ENCODE measurements at places on chromosomes 3 and 15.

GRCh38 chr15:89043031-89044002 is 44.9 kb upstream of the ABHD2 start:
- DNase-seq: no peak

DNA sequence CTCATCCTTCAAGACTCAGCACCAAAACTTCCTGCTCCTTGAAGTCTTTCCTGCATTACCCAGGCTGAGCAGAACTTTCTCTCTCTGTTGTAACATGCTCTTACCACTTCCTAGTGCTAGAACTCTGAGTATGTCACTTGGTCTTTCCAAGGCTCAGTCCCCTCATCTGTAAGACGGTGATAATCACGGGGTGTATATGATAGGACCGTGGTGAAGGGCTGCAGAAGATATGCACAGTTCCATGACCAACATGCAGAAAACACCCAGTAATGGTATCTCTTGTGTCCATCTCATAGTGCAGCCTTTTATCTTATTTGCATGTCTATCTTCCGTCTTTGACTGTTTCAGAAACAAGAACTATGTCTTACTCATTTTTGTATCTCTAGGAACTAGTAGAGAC is 154.5 kb downstream of the ZNF621 start:
- no peak for DNase-seq

DNA sequence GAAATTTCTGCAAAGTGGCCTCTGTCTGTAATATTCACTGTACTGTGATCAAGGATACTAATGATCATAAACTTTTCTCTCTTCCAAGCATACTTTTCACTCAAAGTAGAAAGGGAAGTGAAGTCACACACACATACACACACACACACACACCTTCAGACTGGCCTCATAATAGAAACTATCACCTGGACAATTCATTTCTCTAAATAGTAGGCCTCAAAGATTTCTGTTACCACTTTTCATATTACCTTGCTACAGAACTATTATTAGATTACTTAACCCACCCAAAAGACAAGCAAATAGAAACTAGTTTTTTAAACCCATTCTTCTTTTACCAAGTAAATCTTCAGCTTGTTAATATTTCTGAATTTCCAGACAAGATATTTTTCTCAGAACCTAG is 12.2 kb downstream of the CPB1 start:
- DNase-seq: no peak

- DNase-seq: no peak
Measured at GRCh38 chr3:111538681-111539083, 3.3 kb upstream of the CD96 start.

DNA sequence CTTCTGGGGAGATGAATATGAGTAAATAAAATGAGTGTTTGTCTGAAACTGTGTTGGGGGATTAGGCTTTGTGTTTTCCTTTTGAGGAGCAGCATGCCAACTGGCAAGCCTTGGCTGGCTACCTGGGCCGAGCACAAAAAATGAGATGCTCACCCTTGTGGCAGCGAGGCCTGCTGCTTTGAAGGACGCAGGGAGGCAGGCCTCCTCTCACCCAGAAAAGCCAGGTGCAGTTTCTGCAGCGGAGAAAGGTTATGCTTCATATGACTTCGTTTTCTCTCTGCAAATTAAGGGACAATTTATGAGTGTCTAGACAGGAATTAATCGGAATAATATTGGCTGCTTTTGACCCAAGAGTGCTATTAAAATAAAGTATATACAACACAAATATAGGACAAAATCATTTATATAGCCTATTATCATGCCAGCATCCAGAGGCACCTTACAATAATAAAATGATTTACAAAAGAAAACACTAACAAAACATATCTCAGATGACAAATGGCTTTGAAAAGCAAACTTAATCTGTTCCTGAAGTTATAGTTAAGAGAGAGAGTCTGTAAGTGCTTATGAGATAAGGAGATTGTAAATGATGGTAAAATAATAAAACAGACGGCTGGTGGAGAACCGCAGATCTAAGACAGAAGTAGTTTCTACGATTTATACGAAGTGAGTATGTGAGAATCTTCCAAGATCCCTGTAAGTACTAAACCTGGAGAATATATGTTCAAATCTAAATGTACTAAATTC is 682.8 kb upstream of the NR2F2 start:
- DNase-seq: no peak

DNA sequence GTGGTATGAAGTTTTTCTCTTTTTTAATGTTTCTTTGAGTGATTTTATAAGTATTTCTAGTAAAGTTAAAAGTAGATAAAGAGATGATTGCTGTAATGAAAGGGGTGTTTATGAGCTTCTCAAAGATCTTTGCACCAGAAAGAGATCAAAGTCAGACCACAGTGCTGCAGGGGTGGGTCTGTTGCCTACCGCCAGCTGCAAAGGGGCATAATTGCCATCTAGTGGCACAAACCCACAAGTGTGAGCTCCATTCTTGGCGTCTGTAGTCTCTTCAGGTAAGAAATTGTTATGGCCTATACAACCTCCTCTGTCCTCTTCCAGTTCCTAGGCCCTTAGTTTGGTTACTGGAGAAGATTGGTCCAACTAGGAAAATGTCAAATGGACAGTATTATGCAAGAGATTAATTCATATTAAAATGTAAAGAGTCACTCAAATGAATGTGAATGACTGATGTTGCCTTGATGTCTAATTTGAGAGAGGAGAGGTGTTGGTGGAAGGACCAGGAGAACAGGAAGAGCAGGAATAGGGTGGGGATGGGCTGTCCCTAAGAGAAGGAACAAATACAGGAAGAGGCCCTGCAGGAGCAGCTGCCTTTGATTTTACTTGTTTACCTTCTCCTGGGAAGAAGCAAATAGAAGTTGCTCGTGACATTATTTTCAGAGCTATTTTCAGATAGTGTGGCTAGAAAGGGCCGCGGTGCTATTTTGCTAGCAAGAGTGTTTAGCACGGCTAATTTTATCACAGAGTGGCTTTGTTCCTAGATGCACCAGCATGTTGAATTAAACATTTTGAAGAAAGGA is 53.0 kb upstream of the GSK3B start:
- DNase-seq: peak; percentile 11

DNA sequence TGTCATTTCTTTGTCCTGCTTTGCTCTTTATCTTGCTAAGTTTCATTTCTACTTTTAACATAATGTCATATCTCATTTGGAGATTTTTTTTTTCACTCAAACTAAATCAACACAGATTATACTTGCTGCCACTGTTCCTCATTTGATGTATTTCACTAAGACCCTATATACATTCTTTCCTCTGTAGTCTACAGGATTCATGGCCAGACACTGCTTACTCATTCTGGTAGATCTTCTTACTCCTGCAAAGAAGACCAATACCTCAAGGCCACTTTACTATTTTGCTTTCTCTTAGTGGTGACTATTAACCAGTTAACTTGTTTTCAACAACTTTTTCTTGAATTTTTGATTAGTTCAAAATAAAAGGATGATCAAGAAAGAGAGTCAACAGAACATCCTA is 26.6 kb downstream of the SLC24A5 start:
- DNase-seq: no peak

- no peak for DNase-seq
Measured at GRCh38 chr3:183061391-183062172, 37.7 kb downstream of the MCCC1 start.

DNA sequence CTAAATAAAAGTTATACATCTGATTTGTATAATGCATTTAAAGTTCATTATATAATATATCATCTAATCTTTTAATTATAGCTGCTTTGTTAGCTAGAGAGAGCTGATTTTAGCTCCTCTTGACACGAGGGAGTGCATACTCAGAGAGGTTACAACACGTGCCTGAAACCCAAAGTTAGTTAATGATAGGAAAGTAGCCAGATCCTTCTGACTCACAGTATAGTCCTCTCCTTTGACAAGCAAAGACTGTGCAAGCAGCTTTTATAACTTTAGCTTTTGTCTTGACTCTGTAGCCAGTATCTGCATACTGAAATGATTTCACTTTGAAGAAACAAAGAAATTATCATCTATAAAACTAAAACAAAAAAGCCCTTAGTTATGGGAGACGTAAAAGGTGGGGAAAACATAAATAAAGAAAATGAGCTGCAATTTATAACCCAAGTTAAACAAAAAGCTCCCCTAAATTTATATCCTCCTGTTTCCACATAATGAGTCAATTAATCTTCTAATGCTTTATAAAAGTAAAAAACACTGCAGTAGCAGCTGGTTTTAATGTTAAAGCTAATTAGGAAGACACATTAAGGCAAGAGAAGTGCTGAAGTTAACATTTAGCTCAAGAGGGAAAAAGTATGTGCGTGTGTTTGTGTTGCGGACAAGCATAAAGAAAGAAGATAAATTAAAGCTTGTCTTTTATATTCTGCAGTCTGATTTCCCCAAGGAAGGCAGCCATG is 13.1 kb downstream of the GABRR3 start:
- DNase-seq: no peak

GRCh38 chr3:145889730-145890129 is 271.3 kb downstream of the PLOD2 start:
- no peak for DNase-seq

- no peak for DNase-seq
Measured at GRCh38 chr3:52503788-52504424, 8.8 kb downstream of the STAB1 start.

DNA sequence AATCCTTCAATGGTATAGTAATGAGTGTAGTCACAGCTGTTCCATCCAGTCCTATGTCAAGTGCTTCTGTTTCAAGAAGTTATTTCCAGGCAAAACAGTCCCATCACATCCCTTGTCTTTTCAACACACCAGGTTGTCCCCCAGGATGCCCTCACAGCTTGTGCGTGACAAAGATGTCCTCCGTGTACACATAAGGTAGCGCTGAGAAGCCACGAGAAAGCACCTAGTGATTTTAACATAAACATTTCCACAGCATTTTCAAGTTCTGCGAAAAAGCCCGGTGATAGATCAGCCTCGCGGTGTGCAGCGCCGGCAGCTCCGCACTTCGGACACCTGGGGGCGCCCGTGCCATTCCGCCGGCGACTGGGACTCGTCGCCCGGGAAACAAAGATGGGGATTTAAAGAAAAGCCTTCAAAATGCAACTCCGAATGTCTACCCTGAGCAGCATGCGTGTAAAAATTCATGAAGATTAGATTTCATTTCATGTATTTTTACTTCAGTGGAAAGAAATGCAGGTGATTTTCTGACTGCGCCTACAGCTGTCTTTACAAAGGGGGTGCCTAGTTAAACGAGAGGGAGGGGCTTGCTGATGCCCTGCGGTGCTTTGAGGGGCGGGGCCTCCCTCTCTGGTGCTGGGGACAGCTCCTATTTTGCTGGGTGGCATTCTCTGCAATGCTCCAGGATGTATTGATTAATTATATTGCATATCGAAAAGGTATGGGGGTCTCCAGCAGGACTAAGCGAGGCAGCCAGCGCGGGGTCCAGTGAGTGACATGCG is 49.9 kb downstream of the KY start:
- DNase-seq: peak; percentile 35

DNA sequence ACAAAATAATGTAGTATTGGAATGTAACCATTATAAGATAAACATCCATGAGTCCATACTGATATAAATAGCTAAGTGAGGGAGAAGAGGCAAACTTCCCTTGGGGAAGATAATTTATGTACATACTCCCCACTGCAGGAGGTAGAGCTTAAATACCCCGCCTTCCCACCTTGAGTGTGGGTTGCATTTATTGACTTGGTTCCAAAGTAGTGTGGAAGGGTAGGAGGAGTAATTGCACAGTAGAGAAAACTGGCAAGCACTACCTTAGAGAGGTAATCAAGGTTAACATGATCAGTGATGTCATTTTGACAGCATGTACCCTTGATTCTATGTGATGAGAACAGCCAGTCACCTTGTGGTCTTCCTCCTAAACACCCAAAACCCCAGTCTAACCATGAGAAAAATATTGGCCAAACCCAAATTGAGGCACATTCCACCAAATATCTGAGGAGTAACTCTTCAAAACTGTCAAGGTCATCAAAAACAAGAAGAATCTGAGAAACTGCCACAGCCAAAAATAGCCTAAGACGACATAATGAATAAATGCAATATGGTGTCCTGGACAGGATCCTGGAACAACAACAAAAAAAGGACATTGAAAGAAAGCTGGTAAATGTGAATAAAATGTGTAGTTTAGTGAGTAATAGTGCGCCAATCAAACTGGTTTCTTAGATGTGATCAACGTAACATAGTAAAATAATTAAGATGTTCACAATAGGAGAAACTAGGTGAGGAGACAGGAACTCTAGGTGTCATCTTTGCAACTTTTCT is 774 bp upstream of the CNOT10 start:
- DNase-seq: no peak

GRCh38 chr3:99965077-99965476 is 147.4 kb downstream of the CMSS1 start:
- no peak for DNase-seq

- DNase-seq: no peak
Measured at GRCh38 chr3:171778493-171778892, 31.8 kb downstream of the PLD1 start.

DNA sequence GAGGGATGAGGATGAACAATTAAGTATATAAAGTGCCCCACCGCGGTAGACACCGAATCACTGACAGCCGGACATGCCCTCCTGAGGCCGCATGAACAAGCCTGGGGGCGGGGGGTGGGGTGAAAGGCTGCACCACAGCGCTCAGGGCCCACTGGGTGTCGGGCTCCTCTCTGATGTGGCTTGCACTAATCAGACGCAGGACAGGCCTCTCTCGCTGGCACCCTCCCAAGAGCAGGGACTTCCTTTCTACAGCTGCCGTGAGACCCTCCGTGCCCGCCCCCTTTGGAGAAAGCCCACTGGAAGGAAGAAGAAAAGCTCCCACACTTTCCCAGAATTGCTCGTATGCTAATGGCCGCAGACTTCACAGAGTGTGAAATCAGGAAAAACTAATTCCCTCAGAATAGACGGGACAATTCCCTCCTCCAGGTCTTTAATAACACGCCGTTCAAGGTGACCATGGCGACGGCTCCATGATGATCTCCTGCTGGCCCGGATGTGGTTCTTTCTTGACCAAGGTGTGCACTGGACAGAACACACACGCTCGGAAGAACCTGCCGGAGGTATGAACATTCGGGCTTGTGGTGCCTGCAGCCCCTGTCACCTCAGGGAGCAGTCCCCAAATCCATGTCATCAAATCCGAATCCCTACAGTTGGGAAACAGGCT is 32.0 kb downstream of the IQSEC1 start:
- no peak for DNase-seq
